ENCODE measurements at places on chromosomes 5 and 9.

DNA sequence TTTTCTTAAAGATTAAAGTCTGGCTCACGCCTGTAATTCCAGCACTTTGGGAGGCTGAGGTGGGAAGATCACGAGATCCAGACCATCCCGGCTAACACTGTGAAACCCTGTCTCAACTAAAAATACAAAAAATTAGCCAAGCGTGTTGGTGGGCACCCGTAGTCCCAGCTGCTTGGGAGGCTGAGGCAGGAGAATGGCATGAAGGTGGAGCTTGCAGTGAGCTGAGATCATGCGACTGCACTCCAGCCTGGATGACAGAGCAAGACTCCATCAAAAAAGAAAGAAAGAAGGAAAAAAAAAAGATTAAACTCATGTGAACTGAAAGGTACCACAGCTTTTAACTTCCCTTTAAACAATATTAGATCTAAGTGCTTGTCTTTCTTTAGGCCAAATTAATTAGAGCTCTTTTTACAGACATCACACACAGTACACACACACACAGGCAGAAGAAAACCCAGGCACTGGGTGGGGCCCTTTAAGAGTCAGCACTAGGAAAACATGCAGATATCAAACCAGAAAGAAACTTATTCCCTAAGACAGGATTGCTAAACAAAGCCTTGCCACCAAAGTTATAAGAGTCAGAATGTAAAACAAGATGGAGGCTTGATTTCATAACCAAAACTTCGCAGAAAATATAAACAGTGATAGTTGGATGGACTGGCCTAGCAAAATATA, 29.3 kb upstream of the UHRF2 start:
- DNase-seq, result no peak

GRCh38 chr5:67014957-67015400, 181.6 kb downstream of the CD180 start:
- no peak for DNase-seq

GRCh38 chr5:111252799-111253545, 28.8 kb downstream of the CAMK4 start:
- no peak for DNase-seq

DNA sequence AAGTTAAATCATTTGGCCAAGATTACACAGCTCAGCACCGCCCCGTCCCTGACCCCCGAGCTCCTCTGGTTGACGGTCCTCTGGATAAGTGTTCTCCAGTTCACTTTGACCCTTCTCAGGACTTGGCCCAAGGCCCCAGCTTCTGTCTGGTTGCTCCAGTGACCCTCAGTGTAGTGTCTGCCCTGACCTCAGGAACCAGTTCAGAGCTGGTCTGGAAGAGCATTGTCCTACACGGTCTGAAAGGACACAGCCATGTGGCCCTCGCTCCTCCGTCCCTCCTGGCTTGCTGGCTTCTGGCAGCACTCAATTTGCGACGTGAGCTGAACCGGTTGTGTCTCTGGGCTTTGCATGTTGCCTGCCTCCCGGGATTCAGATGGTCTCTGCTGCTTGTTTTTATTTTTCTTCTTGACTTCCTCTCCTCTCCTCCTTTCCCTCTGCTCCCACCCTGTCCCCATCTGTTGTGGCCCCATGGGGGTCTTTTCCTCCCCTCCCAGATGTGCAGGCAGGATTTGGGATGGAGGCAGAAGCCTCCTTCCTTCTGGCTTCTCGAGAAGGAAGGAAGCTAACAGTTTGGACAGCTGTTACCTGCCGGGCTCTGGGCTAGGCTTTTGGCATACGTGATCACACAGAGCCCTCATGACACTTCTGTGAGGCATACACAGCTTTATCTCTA, 72.0 kb downstream of the PPARGC1B start:
- no peak for DNase-seq

DNA sequence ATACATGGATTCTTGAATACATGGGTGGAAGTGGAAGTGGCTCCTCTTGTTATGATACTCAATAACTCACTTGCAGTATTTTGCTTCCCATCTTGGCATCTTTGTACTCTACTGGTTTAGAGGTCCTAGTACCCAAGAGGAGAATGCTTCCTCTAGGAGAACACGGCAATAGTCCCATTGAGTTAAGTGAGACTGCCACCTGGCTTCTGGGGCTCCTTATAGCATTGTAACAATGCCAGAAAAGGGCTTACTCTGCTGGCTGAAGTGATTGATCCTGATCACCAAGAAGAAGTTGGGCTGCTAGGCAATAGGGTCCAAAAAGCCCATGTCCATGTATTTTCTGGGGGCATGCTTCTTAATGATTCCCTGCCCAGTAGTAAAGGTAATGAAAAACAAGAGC, 627.6 kb upstream of the SGCD start:
- DNase-seq, result no peak

DNA sequence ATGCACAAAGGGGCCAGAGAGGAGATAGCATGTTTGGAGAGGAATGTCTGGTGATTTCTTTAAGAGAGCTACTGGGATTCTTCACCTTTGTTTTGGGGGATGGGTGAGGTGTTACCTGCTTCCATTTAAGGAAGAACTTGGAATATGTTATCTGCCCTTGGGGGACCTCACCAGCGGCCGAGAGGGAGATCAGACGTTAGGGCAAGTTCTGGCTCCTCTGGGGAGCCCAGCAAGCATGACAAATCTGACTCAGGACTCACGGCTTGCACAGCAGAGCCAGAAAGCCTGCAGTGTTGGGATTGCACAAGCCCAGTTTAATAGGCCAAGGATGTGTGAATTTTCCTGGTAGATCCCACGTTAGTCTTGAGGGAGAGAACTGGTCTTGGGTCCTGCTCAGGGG, 40.3 kb downstream of the SLC28A3 start:
- no peak for DNase-seq

- DNase-seq, result peak; percentile 58
Observed at GRCh38 chr9:94139672-94140417, 55.6 kb downstream of the PTPDC1 start.

GRCh38 chr5:143403334-143403592, 223 bp downstream of the NR3C1 start:
- no peak for DNase-seq

DNA sequence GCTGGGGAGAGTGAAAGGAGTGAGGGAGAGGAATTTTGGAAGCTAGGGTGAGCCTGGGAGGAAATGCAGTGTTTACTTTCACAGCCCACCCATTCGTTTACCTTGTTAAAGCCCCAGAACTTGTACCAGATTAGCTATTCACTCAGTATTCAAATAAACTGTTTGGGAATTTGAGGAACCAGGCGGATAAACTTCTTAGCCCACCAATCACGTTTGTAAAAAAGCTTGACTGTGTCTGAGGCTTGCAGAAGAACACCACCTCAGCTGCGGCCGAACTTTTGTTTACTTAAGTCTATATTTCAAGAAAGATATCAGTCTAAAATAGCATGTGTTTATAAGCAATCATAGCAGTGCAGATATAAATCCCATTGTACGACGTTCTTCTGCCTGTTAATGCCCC, 5.2 kb upstream of the TLE1 start:
- no peak for DNase-seq

DNA sequence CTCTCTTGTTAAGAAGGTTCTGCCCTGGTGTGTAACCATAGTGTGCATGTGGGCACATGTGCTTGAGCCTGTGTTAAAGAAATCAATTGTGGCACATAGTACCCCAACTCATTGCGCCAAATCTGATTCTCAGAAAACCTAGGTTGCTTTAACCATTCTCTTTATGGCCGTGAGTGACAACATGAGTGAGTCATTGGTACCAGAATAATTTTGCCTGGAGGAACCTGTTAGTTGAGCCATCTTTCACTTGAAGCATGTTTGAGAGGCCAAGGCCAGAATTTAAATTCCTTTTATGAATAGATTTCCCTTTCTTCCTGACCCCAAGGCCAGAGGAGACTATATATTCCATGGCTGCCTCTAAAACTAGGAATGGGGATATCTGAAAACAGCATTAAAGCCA, 35.2 kb upstream of the SLC36A2 start:
- DNase-seq, result no peak

- no peak for DNase-seq
Observed at GRCh38 chr5:1359713-1360112, 14.8 kb upstream of the CLPTM1L start.

- no peak for DNase-seq
Observed at GRCh38 chr9:38185647-38186403, 116.8 kb upstream of the SHB start.

DNA sequence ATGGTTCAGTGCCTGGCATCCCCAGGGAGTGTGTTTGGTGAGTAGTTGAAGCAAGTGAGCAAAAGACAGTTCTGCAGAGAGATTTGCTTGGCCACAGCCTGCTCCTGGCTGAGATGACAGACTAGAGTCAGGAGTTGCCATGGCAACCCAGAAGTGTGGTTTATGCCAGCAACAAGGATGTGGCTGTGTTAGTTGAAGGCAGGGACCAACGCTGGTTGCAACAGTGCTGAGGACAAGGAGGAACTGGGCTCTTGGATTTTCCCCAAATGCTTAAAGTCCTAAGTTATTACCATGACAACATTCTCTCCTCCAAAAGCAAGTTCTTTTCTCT, 2.7 kb downstream of the NXNL2 start:
- DNase-seq, result peak; percentile 55

- DNase-seq, result no peak
Observed at GRCh38 chr5:191036-191948, at the start of gene LRRC14B. TSS of gene LRRC14B (plus strand) at chr5:191495. CDS start at chr5:191539, 44 bp downstream.

DNA sequence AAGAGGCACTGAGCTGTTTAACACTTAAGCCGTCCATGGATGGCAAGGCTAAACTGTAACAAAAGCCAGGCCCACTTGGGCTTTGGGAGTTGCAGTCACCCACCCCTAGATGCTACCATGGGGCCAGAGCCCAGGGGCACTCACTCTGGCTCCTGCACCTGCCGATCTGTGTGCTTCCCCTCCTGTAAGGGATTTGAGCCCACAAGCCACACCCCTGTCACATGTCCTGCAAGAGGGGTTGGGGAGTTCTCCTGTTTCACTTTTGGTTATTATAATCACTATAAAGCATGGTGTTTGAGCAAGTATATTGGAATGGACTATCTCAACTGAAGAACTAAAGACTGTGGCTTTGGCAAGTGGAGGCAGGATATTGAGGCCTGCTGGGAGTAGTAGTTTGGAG, 14.0 kb upstream of the GPR151 start:
- DNase-seq, result no peak

DNA sequence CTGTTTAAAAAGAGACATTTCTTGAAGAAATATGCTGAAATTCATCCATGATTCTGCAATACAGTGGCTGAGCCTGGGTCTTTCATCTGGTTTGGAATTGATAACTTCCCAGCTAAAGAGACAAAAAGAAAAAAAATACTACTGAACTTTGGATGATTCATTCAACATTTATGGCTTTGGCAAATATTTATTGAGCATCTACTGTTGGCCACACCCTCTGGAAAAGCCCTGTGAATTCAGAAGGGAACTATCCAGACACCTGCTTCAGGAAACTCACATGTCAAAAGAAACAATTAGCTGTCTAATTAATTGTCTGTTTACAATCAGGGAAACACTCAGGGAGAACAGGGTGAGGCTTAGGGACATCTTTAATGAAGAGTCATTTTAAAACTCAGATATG, 17.8 kb upstream of the ZNF622 start:
- no peak for DNase-seq

DNA sequence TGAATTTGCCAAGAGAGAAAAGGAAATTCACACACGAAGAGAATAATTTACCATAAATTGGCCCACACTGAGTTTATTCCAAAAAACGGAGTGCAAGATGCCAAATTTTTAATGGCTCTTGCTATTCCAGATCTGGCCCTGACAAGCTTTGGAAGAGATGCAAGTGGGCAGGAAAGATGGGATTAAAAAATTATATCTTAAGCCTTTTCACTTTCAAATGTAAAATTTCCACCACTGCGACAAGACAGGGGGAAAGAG, 352.4 kb downstream of the GLIS3 start:
- DNase-seq, result no peak

- no peak for DNase-seq
Observed at GRCh38 chr5:67732471-67732870, 483.1 kb upstream of the PIK3R1 start.

DNA sequence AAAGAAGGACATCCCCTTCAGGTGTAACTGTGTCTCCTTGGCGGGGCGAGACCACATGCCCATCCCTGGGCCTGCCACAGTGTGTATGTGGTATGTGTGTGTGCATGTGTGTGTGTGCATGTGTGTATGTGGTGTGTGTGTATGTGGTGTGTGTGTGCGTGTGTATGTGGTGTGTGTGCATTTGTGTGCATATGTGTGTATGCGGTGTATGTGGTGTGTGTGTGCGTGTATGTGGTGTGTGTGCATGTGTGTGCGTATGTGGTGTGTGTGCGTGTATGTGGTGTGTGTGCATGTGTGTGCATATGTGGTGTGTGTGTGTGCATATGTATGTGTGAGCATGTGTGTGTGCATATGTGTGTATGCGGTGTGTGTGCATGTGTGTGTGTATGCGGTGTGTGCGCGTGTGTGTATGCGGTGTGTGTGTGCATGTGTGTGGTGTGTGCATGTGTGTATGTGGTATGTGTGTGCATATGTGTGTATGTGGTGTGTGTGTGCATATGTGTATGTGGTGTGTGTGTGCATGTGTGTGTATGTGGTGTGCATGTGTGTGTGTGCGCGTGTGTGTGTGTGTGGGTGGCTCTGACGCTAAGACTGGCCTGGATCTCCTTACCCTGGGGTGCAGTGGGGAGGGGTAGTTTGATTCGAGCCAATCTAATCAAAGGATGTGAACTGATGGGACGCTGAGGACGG, 107.9 kb upstream of the RAPGEF1 start:
- no peak for DNase-seq

DNA sequence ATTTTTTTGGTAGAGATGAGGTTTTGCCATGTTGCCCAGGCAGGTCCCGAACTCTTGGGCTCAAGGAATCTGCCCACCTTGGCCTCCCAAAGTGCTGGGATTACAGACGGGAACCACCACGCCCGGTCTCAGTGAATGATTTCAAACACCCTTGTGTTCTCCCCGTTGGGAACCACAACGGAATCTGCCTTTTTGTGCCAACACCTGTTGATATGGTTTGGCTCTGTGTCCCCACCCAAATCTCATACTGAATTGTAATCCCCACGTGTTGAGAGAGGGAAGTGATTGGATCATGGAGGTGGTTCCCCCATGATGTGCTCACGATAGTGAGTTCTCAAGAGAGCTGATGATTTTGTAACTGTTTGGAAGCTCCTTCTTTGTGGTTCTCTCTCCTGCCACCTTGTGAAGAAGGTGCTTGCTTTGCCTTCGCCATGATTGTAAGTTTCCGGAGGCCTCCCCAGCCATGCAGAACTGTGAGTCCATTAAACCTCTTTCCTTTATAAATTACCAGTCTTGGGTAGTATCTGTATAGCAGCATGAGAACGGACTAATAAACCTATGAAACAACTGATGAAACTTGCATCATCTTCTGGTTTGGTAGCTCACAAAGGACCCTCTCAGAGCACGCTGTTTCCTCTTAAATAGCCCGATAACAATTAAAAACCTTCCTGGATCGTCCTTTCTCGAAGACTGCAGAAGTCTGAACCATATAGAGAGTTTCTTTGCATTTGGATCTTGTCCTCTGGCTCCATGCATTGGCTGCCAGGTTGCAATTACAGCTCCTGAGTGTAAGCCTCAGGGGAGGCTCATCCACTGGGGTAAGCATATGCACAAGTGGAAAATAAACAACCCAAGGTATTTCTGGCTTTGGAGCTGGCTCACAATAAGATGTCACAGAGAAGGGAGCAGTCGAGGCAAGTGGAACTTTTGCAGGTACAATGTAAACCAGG, 91.5 kb downstream of the SPRY4 start:
- no peak for DNase-seq

GRCh38 chr5:59423021-59423420, 470.5 kb downstream of the PDE4D start:
- DNase-seq, result no peak

Data from SW 1271 (cell line).